Purkinje cell (primary cell): ENCODE measurements at places on chromosomes 2 and 18. TPM values are rescaled to one million over a fixed set of nuclear protein-coding genes. Genes with fewer than 3 reads are reported as not detected.

The IL1RL2 gene
- polyA plus RNA-seq: 1.1 TPM in 1 of 2 replicates, not detected in the other

The PLEKHH2 gene
- polyA plus RNA-seq: 15.9 and 19.2 TPM in 2 replicates

The SPC25 gene
- 3.7 and 7.0 TPM in 2 replicates for polyA plus RNA-seq

The RAB6C gene
- polyA plus RNA-seq: 2.8 TPM in 1 of 2 replicates, not detected in the other

The BBS5 gene
- polyA plus RNA-seq: 14.8 and 23.0 TPM in 2 replicates
